HFFc6 (cell line): ENCODE measurements at places on chromosomes 7 and 10.

GRCh38 chr7:149355390-149356048 lies 93.5 kb downstream of the ZNF783 start:
- peak; percentile 24 for DNase-seq

DNA sequence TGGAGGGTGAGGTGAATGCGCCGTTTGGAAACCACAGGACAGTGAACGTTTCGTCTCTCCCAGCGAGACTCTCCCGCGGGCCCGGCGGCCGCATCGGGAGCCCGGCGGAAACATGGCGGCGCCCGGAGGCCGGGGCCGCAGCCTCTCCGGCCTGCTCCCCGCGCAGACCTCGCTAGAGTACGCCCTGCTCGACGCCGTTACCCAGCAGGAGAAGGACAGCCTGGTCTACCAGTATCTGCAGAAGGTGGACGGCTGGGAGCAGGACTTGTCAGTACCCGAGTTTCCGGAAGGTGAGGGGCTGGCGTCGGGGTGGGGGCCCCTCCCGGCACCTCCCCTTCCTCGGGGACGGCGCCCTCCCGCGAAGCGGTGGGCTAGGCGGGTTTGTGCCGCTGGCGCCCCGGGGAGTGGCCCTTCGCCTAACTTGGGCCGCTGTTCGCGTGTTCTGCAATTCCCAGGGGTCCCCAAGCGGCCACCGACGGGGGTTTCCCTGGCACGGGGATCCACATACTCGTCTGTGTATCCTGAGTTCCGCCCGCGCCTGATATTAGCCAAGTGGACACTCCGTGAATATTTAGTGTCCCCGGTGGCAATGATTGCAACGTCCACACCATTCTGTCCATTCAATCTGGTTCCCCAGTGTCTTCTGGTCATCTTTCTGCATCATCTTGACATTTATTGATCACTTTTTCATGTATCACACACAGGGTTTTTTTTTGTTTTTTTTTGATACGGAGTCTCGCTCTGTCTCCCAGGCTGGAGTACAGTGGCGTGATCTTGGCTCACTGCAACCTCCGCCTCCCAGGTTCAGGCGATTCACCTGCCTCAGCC lies 514 bp downstream of the NHLRC2 start:
- DNase-seq, result peak; percentile 18

DNA sequence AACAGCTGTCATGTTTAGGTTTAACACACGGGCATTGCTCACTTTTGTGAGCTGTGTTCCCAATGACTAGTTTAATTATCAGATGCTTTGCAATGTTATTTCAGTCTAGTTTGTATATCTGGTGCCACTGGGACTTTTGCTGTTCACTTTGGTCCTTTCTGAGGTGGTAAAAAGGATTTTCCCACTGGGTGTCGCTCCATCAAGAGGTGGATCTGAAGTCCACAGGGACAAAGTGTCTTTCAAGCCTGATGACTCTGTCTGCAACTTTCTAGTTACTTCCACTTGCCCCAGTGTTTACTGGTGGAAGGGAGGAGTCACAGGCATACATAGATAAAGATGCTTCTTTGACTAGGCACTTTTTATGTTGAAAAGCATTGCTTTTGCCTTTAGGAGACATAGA lies 242.2 kb downstream of the HGF start:
- DNase-seq, result no peak

- no peak for DNase-seq
Observed at GRCh38 chr7:7812112-7812511, 93.7 kb upstream of the RPA3 start.

GRCh38 chr7:113875224-113875623 lies 43.6 kb downstream of the PPP1R3A start:
- no peak for DNase-seq

DNA sequence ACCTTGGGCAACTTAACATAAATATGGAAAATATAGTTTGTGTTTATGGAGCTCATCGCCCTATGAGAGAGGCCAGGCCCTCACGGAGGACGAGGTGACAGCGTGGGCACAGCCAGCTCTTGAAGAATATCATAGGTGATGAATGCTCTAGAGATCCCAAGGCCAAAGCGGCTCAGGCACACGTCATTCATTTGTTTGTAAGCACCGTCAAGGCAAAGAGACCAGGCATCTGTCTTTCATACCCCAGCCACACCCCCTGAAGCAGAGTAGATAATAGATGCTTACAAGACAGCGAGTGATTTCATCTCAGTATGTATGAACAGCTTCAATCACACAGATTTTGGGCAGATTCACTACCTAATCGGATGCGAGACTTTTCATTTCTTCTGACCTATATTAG lies 242.1 kb upstream of the C7orf33 start:
- DNase-seq, result no peak

DNA sequence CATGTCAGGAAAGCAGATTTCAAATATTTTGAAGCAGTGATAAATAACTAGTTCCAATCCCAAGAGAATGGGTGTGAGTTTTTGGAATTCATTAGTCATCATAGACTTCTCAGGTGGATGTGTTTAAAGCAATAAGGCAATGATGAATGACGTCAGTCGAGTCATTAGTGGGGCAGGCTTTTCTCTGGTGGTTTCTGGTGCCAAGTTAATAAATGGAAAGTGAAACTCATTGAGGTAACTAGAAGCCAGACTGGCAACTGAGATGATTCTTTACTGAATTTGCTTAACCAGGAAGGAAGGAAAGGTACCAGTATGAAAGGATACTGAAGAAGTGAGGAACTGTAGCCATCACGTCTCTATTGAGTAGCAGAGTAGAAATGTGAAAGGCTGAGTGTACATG lies 311.0 kb downstream of the GPAM start:
- DNase-seq, result no peak

DNA sequence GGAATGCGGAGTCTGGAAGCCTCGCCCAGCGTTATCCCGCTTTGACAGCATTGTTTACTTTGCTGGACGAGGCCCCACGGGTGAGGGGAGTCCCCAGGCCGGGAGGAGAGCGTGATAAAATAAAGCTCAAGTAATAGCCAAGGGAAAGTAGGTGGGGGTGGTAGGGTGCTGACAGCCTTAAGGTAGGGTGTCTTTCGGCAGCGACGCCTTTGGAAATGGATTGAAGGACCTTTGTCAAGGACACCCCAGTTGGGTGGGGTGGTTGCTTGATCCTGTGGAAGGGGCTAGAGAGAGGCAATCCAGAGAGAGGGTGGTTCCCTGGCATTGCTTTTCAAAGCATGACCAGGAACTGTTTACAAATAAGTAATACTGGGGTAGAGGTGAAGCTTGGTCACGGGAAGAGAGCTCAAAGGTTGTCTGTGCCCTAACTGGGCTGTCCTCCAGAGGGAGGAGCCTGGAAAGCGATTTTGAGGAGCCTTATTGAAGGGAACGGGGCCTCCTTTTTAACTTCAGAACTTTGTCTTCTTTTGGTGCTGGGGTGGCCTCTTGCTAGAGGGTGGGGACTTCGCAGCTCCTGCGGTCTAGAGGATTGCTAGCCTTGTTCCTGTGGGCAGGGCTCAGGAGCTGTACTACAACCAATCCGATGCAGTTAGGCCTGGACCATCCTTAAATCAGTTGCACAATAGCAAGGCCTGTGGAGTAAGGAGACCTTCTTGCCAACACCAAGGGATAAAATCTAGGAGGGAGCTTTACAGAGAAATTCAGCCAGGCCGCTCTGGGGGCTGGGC lies 1.3 kb downstream of the EIF4EBP2 start:
- peak; percentile 89 for DNase-seq

DNA sequence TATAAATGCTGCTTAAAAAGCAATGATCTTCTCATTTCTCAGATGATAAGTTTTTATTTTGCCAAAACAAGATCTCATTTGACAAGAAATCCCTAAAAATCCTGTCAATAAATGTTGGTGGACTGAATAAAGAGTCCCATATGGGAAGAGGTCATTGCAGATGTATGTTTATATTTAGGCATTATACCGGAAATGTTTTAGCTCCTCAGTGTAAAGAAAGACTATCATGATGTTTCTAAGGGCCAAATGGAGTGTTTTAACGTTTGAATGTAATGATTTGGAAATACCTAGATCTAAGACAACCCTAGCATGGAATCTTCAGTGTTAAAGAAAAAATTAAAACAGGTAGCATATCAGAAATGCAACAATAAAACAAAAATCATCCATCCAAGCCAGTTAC lies 457.8 kb upstream of the NFE2L3 start:
- no peak for DNase-seq

DNA sequence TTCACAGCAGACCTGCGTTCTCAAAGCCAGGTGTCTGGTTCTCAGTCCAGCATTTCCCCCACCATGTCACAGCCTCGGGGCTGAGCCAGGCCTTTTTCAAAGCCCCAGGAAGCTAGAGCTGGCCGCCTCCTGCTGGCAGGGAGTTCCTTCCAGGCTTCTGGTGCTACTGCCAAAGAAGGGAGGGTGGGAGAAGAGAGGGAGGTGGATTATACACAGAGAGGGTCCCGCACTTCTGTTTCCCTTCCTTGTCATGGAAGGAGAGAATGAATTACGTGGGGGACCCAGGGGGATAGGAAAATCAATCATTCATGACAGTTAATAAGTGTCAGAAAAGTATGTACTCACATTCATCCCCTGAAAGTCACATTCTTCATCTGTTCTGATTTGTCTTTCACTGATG lies 600 bp upstream of the LGI1 start:
- no peak for DNase-seq

DNA sequence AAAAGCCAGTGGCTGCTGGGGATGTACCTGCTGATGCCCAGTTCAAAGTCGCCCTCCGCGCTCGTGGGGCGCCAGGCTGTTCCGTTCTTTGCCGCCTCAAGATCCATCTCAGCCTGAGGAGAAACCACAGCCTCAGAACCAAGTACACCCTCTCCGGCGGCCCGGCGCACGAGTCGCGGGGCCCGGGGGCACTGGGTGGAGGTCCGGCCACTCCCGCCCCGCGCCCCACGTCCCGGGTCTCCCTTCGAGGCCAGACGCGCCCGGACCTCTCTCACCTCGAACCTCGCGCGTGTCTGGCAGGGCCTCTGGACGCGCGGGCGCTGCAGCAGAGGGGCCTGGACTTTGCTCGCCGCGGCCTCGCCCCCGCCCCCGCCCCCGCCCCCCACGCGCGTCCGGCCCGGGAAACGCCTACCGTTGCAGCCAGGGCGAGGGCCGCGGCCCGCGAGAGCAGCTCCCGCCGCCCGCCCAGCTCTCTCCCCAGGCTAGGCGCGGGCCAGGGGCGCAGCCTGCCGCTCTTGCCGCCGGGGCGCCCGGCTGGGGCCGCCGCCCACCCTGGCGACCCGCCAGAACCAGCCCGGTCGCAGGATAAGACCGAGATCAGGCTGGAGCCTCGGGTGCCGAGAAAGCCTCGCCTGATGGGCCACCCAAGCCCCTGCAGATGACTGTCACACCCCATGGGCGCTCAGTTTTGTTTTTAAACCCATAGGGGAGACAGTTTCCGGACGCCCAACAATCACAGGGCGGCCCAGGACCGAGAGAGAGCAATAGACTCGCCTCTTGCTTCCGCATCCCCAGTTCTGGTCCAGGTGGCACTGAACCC lies at the start of gene ABCB4:
ABCB4 (minus strand) TSS at position 322 of the 820 bp plus-strand sequence; CDS start at position 107, 215 bp downstream.
- DNase-seq, result no peak

- no peak for DNase-seq
Observed at GRCh38 chr10:31929261-31930022, 811 bp upstream of the ARHGAP12 start.

- DNase-seq, result no peak
Observed at GRCh38 chr10:37700886-37701780, 156.3 kb downstream of the ZNF248 start.

DNA sequence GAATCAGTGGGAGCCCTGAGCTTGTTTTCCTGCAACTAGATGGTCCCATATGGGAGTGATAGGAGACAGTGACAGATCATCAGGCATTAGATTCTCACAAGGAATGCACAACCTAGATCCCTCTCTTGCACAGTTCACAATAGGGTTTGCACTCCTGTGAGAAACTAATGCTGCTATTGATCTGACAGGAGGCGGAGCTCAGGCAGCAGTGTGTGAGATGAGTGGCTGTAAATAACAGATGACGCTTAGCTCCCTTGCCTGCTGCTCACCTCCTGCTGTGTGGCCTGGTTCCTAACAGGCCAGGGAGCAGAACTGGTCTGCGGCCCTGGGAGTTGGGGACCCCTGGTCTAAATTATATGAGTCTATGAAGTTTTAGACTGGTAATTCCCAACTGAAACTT lies 3.9 kb downstream of the MIOS start:
- DNase-seq, result no peak

DNA sequence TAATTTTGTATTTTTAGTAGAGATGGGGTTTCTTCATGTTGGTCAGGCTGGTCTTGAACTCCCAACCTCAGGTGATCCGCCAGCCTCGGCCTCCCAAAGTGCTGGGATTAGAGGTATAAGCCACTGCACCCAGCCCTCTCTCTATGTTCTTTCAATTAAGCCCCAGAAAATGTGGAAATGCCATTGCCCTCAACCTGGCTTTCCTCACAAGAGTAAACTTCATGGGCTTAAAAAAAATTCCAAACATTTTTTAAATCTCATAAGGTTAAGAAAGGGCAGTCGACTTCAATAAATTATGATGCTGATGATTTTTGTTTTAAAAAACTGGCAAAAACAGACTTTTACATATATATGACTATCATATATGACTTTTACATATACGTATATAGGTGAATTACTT lies 107.6 kb downstream of the TES start:
- no peak for DNase-seq

GRCh38 chr7:137839903-137840779 lies 6.6 kb downstream of the DGKI start:
- no peak for DNase-seq

GRCh38 chr7:47502240-47502877 lies 79.6 kb downstream of the TNS3 start:
- no peak for DNase-seq

DNA sequence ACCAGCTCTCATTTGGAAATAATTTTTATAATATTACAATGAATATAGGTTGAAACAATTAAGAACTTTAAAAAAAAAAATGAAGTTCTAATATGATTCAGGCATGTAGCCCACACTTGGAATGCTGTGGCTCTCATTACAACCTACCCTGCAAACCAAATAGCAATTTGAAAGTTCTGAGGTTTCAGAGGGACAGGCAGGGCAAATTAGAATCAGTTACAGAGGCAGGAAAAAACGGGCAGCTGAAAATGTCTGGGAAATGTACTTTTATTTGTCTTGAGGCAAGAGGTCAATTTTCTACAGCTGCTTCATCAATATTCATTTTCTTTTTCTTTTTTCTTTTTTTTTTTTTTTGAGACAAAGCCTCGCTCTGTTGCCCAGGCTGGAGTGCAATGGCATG lies 95.3 kb downstream of the PIP4K2A start:
- DNase-seq, result no peak

DNA sequence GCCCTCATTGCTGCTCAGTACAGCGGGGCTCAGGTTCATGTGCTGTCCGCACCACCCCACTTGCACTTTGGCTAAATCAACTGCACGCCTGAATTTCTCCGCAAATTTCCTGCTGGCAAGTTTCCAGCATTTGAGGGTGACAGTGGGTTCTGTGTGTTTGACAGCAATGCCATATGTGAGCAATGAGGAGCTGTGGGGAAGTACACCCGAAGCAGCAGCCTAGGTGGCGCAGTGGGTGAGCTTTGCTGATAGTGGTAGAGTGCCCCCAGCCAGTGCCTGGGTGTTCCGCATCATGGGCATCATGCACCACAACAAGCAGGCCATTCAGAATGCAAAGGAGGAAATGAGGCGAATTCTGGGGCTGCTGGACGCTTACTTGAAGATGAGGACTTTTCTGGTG lies 103.9 kb upstream of the POT1 start:
- DNase-seq, result no peak
